ENCODE measurements at places on chromosomes 2 and 18.

DNA sequence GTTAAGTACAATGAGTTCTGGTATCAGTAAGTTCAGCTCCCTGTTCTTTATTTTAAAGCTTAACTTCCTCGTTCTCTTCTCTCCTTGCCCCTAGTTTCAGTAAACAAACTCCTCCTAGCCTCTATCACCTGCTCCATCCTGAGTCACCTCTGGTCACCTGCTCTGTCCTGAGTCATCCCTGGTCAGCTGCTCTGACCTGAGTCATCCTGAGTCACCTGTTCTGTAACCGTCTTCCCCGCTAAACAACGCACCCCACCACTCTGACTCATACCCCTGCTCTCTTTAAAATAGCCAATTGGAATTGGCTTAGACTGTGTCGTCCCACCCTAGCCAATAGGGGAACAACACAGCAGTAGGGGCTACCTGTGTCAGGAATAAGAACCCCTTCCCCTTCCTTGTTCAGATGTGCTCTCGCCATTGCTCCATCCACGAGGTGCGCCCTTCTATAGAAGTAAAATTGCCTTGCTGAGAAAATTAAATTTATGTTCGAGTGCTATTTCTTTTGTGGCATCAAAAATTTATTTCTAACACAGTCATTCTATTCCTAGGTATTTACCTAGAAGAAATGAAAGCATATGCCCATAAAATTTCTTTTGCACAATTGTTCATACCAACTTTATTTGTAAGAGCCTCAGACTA lies 24.9 kb upstream of the RMND5A start:
- no peak for DNase-seq

DNA sequence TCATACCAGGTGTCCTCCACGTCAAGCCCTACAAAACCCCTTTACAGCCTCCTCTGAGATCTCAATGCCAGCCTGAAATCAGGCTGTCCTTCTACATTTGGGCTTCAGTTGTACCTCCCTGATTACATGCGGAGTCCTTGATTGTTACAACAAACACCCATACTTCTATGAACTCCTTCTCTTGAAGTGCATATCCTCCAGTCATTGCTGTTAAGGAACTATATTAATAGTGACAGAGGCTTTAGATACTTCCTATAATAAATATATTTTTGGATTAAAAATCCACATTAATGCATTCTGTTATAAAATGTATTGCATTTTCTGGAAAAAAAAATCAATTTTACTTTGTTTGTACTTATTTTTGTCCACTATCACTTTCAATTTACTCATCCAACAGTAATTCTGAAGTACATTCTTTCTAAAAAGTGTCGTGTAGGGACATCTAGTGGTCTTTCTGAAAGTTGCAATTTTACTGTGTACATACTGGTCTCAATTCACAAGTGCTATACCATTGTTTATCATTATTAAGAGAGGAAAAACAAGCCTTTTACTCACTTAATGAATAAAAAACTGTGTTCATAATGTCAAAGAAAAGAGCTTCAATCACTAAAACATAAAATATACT lies 316.4 kb downstream of the DSEL start:
- no peak for DNase-seq

DNA sequence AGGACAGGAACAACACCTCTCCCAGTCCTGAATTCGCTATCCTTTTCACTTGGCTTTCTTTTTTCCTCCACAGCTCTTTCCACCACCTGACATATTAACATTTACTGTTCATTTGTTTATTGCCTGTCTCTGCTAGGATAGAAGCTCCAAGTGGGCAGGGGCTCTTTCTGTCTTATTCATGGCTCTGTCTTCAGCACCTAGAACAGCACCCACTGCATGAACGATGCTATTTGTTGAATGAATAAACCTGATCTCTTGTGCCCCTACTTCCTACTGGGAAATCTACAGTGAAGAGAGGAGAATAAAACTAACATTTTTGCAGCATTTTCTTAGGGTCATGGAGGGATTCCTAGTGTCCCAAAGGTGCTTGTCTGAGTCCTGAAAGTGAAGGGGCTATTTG lies 24.4 kb upstream of the GAREM2 start:
- DNase-seq = no peak

DNA sequence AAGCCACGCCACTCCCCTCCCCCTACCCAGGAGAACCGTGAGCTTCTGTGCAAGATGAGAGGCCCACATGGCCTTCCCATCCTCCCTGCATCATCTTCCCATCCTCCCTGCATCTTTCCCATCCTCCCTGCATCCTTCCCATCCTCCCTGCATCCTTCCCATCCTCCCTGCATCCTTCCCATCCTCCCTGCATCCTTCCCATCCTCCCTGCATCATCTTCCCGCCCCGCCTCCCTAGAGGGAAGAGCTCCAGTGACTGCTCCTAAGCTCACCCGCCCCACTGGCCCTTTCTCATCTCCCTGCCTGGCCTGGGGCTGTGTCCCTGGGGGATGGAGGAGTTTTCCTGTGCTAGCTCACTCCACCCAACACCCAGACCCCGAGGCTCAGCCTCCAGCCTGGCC lies 93.3 kb upstream of the ASAP2 start:
- no peak for DNase-seq

DNA sequence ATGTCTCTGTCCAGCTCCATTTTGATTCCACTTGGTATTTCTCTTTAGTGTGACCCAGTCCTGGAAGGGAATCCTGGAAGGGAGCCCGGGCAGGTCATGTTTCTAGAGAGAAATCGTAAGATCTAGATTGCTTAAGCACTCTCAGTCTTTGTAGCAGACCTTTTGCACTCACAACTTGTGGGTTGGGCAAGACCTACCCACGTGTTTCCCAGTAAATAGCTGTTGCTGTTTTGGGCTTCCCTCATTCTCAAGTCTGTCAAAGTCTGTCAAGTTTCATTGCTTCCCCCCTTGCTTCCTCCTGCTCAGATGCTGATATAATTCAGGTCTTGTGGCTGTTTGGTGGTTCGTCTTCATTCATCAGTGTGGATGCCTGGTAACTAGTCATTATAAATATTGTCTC lies 17.4 kb upstream of the NEMP2 start:
- peak; percentile 26 for DNase-seq

- no peak for DNase-seq
Measured at GRCh38 chr2:27347641-27348040, 8.9 kb downstream of the GTF3C2 start.

- DNase-seq = no peak
Measured at GRCh38 chr2:173095356-173095755, 19.7 kb downstream of the MAP3K20 start.

DNA sequence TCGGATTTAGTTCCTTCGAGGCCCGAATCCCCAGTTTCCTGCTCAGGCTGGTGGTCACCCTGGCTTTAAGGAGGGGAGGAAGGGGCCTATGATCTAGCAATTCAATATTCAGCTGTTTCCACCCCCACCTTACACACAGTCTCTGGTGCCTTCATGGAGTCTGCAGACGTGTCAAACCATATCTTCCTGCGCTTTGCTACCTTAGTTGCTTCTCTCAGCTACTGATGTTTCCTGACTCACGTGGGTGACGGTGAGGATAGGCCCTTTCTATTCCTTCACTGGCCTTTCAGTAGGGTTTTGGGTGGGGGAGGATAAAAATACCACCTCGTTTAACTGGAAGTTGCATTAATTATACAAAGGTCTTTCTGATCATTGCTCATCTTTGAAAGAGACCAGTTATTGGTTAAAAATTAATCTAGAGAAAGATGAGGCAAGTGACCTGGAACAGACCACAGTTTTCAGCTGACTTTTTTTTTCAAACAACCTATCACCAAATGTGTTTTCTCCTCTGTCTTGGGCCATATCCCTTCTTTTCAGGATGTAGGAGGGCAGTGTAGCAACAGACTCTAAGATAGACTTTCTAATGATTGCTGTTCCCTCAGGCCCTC lies 49.7 kb downstream of the SH2D6 start:
- DNase-seq = no peak

DNA sequence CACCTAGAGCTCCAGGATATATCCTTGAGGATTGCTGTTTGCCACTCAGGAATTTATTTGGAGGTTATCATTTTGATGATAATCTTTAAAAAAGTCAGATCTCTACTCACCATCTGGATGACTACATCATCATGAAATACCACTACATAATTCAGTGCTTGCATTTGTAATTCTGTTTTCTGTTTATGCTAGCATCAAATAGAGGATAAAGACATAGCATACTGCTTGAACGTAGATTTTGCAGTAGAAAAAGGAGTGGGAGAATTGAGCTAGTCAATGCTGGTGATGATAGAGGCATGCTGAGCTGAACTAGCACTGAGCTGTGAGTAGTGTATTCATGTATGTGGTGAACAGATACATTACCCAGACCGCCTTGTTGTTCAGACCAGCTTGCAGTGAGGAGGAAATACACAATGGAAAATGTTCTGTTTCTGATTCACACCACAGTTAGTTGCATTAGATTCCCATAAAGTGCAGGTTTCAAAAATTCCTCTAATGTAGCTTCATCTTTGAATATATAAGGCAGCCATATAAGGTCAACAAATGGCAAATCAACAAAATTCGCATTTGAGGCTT lies 68.8 kb upstream of the CDC42EP3 start:
- no peak for DNase-seq

GRCh38 chr2:102498414-102498813 lies 25.4 kb downstream of the SLC9A4 start:
- no peak for DNase-seq

- DNase-seq = no peak
Measured at GRCh38 chr18:48919547-48919946, 31.2 kb downstream of the SMAD7 start.

GRCh38 chr18:24914171-24914525 lies 437.8 kb downstream of the ZNF521 start:
- DNase-seq = no peak

GRCh38 chr2:28751956-28752630 lies 463 bp downstream of the PPP1CB start:
- peak; percentile 16 for DNase-seq

GRCh38 chr18:32301361-32301760 lies 111.5 kb downstream of the MEP1B start:
- no peak for DNase-seq

DNA sequence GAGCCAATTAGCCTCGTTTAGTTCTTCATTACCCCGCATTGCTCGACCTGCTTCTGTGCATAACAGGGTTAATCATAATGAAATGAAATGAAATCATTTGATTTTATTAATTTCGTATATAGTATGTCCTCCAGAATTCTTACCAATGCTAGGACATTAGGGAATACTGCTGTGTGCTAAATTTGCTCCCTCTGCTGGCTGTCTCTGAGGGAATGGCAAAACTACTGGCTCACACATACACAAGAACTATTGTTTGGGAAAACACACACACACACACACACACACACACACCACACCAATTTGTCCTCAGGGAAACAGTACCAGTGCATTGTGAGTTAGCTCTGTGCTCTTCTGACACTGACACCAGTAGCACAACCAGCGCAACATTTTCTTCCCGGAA lies 273.3 kb upstream of the TCF4 start:
- no peak for DNase-seq

DNA sequence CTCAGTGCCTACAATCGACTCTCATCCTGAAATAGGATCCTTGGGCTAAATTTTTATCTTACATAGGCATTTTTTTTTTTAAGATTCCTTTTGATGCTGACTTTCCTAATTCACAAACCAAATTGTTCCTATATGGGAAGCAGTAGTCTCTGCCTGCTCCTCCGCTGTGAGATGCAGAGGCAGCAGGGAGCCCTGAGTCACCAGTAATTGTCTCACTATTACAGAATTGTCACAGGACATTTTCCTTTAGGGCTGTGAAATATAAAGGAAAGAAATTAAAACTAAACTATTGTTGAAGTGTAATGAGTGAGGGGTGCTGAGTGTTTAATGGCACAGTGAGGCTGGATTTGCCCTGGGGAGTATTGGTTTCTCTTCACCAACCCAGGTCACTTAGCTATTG lies 63.8 kb downstream of the MYO3B start:
- DNase-seq = no peak

- DNase-seq = no peak
Measured at GRCh38 chr18:66252703-66253102, 351.2 kb downstream of the CDH19 start.

DNA sequence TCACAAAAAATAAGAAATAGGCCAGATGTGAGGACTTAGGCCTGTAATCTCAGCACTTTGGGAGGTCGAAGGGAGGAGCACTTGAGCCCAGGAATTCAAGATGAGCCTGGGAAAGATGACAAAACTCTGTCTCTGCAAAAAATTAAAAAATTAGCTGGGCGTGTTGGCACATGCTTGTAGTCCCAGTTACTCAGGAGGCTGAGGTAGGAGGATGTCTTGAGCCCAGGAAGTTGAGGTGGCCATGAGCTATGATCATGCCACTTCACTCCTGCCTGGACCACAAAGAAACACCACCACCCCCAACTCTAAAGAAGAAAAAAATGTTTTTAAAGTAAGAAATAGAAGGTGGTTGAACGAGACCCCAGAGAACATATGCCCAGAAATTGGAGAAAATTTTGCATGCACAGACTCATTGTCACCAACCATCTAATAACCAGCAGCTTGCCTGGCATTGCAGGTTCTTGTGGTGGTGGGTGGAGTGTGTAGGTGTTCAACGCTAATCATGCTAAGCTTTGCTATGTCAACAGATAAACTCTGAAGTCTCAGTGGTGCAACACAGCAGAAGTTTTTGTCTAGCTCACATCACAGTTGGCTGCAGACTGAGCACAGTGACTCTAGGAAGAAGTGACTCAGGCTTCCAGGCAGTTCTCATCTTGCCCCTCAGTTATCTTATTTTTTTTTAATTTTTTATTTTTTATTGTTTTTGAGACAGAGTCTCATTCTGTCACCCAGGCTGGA lies 18.6 kb downstream of the ARL4C start:
- no peak for DNase-seq

DNA sequence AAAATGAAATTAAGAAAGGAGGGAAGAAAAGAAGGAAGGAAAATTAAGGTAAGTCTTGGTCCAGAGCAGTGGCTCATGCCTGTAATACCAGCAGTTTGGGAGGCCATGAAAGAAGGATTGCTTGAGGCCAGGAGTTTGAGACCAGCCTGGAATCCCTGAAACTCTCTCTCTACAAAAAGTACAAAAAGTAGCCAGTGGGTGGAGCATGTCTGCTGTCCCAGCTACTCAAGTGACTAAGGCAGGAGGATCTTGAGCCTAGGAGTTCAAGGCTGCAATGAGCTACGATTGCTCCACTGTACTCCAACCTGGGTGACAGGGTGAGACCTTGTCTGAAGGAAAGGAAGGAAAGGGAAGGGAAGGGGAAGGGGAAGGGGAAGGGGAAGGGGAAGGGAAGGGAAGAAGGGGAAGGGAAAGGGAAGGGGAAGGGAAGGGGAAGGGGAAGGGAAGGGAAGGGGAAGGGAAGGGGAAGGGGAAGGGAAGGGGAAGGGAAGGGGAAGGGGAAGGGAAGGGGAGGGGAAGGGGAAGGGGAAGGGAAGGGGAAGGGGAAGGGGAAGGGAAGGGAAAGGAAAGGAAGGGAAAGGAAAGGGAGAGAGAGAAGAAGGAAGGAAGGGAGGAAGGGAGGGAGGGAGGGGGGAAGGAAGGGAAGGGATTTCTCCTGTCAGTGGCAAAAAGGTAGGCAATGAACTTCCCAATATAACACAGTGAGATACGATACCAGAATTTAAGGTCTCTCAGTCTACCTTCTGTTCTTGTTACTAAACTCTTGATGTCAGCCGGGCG lies 412.8 kb downstream of the CMPK2 start:
- no peak for DNase-seq

DNA sequence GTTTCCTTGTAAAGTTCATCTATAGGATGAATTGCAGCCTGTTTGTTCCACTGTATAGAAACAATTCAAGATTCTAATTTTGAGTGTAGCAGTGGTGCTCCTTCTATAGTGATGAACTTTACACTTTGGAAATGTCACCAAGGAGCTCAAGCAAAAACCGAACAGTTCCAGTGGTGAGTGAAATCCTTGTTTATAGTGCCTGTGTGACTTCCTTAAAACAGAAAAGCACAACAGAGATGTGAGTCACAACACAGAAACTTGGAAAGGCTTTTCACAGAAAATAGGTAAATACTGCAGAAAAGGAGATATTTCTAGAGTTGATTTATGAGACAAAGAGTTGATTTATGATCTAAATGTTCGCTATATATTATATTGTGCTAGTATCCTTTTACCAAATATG lies 482.0 kb downstream of the PTPRM start:
- DNase-seq = no peak
